ENCODE measurements at places on chromosomes 5 and 9.

- ATAC-seq: no peak
Observed at GRCh38 chr5:54275361-54275760, 35.0 kb downstream of the ARL15 start.

GRCh38 chr9:77935974-77936373 lies 95.6 kb downstream of the GNAQ start:
- no peak for ATAC-seq

- ATAC-seq: no peak
Observed at GRCh38 chr5:153818626-153819025, 220.1 kb downstream of the FAM114A2 start.

- ATAC-seq: no peak
Observed at GRCh38 chr9:94734054-94734754, 7.7 kb downstream of the AOPEP start.

- ATAC-seq: no peak
Observed at GRCh38 chr5:154039458-154039829, 677 bp downstream of the MFAP3 start.

DNA sequence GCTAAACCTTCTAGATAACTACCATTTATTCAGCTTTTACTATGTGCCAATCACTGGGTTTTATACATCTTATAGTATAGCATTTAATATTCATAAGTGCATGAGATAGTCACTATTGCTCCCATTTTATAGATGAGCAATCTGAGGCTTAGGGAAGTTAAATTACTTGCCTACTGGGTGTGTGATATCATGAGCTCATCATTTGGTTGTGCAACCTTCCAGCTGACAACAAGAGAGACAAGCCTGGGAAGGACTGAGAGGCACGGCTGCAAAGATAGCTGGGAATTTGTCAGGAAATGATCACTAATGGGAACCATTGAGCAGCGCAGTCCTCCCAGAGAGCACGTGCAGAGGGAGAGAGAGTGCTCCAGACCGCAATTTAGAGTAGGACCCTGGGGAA lies 481.6 kb upstream of the KIF2A start:
- peak; percentile 35 for ATAC-seq

- no peak for ATAC-seq
Observed at GRCh38 chr5:138563340-138564118, 11.7 kb downstream of the HSPA9 start.

DNA sequence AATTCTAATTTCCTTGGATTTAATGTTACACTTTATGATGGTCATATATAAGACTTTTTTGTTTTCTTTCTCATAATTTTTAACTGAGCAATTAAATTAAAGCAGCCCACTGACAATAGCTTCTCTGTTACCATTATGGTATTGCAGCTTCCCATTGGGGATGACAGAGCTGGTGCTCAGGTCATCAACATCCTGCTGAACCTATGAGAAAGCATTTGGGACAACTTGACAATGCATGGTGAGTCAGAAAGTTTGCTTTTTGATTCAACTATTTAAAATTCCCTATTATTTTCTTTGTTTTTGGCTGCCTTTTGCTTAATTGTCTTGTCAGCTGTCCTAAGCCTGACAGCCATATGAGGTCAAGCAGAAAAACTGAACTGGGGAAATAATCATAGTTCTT lies 487.4 kb upstream of the RIOK2 start:
- no peak for ATAC-seq

DNA sequence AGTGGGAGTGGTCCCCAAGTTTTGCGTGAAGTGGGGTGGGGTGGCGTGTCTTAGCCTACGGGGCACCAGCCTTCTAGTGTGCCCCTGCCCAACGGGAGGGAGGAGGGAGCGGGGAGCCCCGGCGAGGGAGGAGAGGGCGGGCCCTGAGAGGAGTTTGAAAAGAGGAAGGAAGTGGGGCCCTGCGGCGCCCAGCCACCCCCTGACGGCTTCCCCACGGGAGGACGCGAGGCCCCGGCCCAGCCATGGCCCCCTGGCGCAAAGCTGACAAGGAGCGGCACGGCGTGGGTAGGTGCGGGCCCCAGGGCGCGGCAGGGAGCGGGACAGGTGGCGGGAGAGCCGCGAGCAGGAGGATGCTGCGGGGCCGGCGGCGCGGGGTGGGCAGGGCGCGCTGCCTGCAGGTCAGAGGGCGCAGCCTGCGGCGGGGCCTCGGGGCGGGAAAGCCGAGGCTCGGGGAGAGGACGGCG lies at the start of gene DOCK2:
Gene DOCK2 (plus strand): TSS at position 191 of the 464 bp plus-strand sequence. CDS start 52 bp downstream, at position 243.
- ATAC-seq: peak; percentile 56

- no peak for ATAC-seq
Observed at GRCh38 chr5:17433406-17433805, 64.6 kb upstream of the TAF11L2 start.

GRCh38 chr5:156476158-156476551 lies 149.2 kb downstream of the SGCD start:
- no peak for ATAC-seq

DNA sequence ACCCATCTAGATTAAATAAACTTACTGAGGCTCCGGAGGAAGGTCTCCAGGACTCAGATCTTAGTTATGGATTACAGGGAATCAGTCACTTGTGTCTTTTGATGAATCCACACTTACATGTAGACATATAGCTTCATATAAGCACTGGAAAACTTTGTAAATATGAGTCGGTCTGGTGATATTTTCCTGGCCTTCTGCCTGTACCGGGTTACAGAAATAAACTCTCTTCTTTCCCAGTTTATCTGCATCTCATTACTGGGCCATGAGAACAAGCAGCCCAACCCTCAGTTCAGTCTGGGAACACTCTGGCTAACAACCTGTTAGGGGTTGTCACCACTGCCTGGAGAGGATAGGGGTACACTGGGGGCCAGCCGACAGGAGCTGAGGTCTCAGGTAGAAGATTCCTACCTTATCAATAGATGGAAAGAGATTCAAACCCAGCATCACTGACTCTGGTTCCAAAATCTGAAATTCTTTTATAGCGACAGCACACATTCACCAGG lies 59.1 kb downstream of the THBS4 start:
- ATAC-seq: no peak

DNA sequence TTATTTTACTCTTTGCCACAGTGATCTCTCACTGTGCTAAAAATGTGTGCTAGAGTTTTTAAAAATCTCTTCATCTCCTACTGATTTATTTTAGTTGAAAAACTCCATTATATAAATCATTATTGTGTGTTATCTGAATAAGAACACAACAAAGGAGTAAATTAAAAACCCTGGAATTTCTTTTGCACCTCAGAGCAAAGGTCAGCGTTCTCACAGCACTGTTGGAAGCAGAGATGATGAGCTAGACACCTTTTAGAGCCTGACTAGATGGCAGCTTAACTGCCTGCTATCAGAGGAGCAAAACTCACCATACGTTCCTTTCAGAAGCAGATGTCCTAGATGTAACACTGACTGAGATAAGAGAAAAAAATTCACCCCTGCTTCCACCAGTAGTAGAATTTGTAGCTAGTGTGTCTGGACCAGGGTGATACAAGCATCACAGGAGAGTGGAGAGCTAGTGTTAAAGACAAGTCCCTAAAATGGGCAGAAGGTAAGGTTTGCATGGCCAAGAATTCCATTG lies 147.1 kb downstream of the ENTREP1 start:
- ATAC-seq: no peak

GRCh38 chr5:231661-232060 lies 13.5 kb downstream of the SDHA start:
- ATAC-seq: no peak
